ENCODE measurements at places on chromosomes 4 and X.
A peak's percentile ranks its signal among the peaks of the same experiment; 100 is the strongest.

GRCh38 chr4:53355930-53356521, 9.8 kb downstream of the SCFD2 start:
- DNase-seq, result no peak

DNA sequence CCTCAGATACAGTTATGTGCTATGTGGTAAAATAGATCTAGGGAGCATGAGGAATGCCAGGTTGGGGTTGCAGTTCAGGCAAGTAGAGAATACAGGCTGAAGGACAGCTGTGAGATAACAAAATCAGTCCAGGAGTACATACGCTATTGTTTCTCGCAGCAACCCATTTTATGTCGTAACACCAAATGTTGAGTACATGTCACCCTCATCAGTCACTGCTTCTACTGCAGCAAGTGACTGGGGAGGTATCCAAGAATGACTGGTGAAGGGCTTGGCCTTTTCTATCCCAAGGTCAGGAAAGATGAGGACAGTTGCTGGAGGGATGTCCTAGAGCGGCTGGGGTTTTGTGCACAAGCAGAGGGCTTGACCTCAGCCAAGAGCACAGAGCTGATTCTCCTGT, 172.1 kb downstream of the CBR4 start:
- DNase-seq, result no peak

- DNase-seq, result no peak
Measured at GRCh38 chrX:25343060-25343459, 327.3 kb upstream of the ARX start.

GRCh38 chr4:152112887-152113286, 352.1 kb upstream of the GATB start:
- no peak for DNase-seq

DNA sequence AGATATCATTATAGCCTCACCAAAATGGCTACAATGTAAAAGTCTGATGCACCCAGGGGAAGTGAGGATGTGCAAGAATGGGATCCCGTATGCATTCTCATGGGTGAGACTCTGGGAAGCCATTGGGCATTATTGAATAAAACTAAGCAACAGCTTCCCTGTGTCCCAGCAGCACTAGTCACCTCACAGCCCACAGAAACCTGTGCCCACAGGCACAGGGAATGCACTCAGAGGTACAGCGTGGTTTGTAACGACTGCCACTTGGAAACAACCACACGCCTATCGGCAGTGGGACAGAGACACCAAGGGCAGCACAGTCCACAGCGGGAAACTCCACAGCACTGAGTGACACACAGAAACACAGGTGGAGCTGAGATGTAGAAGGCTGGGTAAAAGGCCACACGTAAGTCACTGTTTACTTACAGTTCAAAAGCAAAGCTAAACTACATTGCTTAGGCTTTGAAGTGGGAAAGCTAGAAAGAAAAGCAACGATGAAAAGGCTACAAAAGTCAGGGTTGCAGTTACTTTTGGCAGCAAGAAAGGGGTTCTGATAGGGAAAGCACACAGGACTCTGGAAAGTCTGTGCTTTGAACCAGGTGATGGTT, 69.2 kb downstream of the HAUS3 start:
- no peak for DNase-seq

- no peak for DNase-seq
Measured at GRCh38 chr4:13056630-13057189, 427.4 kb downstream of the RAB28 start.

DNA sequence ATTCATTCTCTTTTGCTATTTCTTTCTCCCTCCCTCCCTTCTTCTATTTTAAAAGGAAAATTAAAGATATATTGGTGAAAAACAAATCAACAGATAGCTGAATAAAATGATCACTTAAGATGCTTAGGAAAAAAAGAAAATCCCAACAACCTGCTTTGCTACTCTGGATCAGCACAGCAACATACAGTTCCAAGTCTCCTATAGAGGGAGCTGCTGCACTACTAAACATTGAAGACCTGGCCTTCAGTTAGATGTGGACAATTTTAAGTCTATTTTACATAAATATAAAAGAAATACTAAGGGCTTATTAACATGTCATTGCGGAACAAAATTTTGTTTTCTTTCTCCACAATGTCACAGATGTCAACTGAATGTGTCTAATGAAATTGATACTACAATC, 226.4 kb downstream of the MAGEB5 start:
- no peak for DNase-seq

DNA sequence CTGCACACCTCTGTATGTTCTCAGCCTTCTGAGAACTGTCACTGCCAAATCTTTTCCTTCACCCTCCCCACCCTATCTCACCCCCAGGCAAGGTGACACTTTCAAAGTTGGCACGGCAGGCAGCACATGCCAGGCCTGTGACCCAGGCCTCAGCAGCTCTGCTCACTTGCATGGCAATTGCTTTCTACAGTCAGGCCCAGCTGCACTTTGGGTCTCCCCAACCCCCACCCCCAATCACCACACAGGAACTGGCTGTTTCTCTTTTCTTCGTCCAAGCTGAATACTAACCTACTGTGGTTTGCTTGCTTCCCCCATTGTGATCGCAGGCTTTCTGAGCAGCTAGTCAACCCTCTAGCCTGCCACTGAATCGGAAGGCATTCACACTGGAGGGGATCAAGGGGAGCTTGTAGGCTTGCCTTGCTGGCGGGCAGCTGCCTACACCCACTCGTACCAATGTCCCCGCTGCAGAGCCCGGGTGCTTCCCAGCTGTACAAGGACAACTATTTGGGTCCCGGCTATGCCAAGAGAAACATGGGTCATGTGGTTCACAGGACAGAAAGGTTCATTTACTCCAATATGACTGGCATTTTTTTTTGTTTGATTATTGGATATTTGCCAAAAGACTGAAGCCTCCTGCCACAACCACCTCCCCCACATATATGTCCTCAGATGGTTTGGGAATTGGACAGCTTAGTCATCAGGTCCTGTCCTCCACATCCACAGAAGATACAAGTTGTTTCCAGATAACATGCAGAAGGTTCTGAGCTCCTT, 28.1 kb downstream of the SLC25A43 start:
- DNase-seq, result no peak

GRCh38 chrX:107571296-107571998, 56.9 kb upstream of the PRPS1 start:
- DNase-seq, result peak; percentile 91

DNA sequence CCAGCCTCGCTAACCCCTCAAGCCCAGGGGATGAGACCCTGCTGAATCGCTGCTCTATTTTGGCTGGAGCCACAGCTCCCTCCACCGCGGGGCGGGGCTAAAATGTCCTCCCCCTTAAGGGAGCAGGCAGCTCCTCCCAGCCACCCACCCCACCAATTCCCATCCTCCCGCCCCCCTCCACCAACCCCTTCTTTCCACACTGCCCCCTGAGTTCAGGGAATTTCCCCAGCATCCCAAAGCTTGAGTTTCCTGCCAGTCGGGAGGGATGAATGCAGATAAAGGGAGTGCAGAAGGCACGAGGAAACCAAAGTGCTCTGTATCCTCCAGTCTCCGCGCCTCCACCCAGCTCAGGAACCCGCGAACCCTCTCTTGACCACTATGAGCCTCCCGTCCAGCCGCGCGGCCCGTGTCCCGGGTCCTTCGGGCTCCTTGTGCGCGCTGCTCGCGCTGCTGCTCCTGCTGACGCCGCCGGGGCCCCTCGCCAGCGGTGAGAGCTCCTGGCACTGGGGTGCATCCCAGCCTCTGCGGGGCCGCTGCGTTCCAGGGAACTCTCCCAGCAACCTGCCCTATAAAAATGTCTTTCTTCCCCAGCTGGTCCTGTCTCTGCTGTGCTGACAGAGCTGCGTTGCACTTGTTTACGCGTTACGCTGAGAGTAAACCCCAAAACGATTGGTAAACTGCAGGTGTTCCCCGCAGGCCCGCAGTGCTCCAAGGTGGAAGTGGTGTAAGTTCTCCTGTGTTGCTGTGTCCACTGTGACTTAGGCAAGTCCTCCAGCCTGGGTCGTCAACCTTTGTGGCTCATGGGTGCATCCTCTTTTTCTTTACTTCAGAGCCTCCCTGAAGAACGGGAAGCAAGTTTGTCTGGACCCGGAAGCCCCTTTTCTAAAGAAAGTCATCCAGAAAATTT, at the start of gene CXCL6:
Gene CXCL6 (plus strand): TSS at position 306 of the 907 bp plus-strand sequence. CDS start 73 bp downstream, at position 379.
- no peak for DNase-seq

DNA sequence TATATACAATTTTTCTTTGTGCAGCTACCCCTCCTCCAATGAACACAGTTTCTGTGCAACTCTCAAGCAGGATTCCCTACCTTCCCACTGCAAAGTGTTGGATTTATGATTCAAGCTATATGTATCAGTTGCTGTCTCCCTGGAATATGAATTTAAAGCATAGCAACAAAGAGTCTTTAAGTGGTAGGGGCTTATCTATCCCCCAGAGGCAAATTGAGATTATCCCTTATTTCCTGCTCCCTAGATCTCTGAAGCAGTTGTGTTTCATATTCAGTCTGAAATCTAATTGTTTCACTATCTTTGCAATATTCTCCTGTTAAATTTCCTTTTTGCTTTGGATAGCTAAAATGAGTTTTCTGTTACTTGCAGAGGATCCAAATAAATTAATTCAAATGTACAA, 263.0 kb downstream of the IQCM start:
- DNase-seq, result no peak

DNA sequence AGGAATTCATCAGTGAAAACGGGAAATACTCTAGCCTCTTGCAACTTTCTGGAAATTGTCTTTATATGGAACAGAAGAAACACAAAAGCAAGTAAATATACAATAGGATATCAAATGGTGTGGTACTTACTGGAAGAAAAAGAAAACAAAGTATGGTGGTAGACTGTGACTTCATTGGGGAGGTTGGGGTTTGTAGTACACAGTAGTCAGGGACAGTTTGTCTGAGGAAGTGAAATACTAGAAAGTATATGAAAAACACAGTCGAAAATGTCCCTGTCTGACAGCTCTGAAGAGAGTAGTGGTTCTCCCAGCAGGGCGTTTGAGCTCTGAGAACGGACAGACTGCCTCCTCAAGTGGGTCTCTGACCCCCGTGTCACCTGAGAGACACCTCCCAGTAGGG, 390.0 kb upstream of the NWD2 start:
- no peak for DNase-seq

DNA sequence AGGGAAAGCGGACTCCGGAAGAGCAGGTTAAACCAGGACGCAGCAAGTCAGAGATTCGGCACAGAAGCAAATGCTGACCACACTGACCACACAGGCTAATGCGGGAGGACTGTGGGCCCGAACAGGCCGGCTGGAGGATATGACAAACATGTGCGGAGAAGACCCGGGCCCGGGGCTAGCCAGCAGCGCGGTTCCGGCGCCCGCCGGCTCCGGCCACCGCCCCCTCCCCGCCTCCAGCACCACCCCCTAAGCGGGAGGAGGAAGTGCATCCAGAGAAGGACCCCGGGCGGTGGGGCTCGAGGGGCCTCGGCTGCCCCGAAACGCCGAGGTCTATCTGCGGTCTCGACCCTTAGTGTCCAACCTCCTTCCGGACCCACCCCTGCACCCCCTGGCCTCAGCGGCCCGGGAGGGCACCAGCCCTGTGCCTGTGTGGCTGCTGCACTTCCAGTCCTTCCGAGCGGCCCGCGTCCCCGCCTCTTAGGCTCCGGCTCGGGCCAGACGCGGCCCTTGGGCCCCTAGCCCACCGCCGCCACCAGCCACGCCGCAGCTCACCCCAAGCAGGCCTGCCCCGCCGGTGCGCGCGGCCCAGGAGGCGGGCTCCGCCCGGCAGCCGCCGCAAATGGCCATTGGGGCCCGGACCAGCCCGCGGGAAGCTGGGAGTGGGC, 2.1 kb downstream of the ELOVL6 start:
- no peak for DNase-seq

- no peak for DNase-seq
Measured at GRCh38 chr4:12471193-12471592, 1012.9 kb downstream of the RAB28 start.

DNA sequence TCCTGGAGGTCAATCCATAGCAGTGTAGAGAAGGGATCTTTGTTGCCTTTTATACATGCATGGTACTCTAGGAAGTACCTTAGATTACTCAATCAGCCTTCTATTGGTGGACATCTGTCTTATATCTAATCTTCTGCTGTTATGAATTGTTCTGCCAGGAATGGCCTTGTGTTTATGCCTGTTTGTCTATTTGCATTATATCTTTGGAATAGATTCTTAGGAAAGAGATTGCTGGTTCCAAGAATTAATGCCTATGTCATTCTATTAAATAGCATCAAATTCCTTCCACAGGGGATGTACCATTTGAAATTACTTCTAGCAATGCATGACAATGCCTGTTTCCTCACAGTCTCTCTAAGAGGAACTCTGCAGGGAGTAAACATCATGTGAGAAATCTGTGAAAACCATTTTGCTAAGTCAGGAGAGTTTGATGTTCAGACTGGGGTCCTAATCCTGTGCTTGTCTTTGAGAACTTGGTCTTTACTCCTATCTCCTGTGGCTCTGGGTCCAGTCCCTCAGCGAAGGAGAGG, 42.5 kb downstream of the BEX3 start:
- no peak for DNase-seq

DNA sequence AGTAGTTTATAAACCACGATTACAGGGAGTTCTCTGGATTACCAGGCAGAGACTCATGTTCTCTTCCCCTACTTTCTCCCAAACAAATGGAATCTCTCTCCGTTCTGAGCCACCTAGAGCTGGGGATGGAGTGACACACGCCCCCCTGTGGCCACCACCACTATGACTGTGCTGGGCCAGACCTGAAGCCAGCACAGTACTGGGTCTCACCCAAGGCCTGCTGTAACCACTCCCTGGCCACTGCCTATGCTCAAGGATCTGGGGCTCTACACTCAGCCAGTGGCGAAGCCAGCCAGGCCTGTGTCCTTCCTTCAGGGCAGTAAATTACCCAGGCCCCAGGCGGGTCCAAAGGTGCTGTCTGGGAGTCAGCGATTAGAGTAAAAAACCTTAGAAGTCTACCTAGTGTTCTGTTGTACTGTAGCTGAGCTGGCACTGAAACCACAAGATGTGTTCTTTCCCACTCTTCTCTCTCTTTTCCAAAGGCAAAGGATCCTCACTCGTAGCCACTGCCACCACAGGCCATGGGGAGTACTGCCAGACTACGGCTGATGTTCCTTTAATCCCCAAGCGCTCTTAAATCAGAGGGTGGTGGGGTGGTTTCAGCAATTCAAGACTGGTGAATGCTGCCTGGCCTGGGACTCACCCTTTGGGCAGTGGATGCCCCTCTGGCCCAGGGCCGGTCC, 412.2 kb upstream of the ARX start:
- no peak for DNase-seq

DNA sequence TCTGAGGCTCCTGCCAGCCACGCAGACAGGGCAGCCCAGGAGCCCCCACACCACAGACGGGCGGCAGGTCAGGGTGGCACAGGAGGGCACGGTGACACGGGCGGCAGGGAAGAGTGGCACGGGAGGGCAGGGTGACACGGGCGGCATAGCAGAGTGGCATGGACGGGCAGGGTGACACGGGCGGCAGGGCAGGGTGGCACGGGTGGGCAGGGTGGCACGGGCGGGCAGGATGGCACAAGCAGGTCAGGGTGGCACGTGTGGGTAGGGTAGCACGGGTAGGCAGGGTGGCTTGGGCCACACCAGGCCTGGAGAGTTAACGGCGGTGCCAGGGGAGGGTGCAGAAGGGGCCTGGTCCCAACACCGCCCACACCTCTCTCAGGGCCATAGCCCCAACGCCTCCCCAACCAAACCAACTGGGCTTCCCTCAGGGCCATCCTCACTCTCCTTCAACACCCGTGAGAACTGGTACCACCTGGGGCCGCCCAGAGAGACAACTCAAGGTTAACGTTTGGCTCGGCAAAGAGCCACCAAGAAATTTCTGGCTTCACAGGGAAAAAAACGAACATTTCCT, 3.4 kb downstream of the CTBP1 start:
- no peak for DNase-seq
